ENCODE measurements at places on chromosomes 2 and 18.

DNA sequence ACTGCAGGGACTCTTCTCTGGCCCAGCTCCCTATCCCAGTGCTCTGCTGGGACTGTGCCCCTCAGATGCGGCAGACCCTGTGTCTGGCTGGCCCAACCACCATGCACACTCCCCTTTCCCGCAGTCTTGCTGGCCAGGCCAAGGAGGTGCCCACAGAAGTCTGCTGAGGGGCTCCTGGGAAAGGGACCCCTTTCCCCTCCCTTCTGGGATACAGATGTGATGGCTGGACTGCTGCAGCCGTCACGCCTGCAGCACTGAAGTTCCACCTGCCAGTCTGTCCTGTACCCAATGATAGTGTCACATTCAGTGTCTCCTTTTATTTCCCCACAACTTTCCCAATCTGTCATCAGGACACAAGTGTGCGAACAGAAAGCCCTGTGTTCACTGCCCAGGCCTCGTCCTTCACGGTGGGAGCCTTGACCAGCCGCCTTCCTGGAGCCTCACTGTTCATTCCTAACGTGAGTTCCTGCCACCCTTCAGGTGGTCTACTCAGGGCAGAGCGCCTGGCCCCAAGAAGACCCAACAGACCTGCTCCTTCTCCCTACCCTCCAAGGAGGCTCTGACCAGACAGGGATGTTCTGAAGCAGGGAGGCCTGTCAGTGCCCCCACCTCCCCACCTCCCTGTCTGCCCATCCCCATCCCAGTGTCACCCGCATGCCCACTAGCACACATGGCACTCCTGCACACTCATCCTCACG is 47.1 kb downstream of the ANKMY1 start:
- DNase-seq, result no peak

GRCh38 chr2:118380915-118381653 is 292.8 kb downstream of the INSIG2 start:
- no peak for DNase-seq

DNA sequence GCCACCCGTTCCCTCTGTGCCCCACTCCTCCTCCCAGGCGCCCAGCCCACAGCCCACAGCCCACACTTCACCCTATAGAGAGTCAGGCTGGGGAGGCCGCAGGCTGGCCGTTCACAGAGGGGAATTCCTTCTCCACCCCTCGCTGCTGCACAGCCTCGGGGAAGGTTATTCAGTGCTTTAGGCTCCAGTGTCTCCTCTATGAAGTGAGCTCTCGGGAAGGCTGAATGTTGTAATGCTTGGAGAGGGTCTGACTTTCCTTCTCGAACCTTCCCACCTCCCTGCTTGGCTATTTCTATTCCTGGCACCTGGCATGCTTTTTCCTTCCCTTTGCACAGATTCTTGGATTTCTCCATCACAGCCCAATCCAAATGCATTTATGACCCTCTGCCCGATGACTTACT is 62.5 kb upstream of the SMAD7 start:
- DNase-seq, result no peak

- no peak for DNase-seq
These were observed 616 bp upstream of the SP5 start for GRCh38 chr2:170714381-170715061.

DNA sequence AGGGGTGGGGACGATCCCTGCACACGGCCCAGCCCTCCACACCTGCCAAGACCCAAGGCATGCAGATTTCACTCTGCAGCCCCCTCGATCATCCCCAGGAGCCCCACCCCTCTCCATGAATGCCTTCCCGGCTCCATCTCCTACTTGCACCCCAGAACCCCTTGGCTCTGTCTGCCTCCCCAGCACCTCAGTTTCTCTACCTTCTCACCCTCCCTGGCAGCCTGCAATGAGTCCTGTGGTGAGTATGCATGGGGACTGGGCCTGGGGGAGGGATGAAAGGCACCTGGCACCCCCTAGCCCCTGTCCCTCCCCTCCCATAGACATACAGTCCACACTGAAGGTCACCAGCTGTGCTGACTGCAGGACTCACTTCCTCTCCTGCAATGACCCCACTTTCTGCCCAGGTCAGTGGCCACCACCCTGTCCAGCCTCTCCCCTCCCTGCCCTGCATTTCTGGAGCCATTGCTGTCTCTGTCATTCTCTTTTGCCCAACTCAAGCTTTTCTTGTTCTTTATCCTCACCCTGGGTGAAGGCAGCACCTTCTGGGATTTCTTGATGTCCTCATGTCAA is 1.0 kb downstream of the TEX51 start:
- no peak for DNase-seq

- no peak for DNase-seq
These were observed 110.0 kb downstream of the MYCN start for GRCh38 chr2:16050261-16050907.

- no peak for DNase-seq
These were observed 29.7 kb downstream of the CNDP1 start for GRCh38 chr18:74563999-74564398.

GRCh38 chr18:49752095-49752457 is 61.3 kb downstream of the ACAA2 start:
- no peak for DNase-seq

DNA sequence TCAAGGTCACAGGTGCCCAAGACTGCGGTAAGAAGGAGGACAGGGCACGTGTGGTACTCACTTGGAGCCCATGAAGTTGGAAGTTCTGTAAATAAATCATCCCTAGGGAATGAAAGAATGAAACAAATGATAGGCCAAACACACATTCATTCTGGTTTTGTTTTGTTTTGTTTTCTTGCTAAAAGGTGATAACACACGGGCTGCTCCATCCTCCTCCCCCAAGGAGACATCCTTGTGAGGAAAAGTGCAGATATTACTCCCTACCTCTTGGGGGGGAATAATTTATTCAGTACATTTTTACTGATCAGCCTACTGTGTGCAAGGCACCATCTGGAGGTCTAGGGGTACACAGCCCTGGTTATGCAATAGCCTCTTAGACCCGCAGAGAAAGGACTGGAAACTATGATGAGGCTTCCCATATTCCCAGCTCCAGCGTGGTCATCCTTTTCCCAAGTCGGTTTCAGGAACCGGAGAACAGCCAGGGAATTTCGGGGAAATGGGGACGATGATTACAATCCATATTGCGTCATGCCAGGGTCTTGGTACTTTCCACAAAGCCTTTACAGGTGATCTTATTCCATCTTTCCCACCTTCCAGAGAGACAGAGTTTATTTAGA is 6.3 kb downstream of the RAX start:
- no peak for DNase-seq

GRCh38 chr2:24123922-24124580 is 782 bp downstream of the FAM228B start:
- peak; percentile 19 for DNase-seq

GRCh38 chr2:219886615-219887014 is 259.2 kb downstream of the SLC4A3 start:
- no peak for DNase-seq

- no peak for DNase-seq
These were observed 979.4 kb downstream of the TSN start for GRCh38 chr2:122734766-122735424.

GRCh38 chr2:22355816-22356433 is 1029.1 kb upstream of the KLHL29 start:
- DNase-seq, result peak; percentile 7

- DNase-seq, result no peak
These were observed 47.0 kb upstream of the SEMA4C start for GRCh38 chr2:96916646-96917543.

DNA sequence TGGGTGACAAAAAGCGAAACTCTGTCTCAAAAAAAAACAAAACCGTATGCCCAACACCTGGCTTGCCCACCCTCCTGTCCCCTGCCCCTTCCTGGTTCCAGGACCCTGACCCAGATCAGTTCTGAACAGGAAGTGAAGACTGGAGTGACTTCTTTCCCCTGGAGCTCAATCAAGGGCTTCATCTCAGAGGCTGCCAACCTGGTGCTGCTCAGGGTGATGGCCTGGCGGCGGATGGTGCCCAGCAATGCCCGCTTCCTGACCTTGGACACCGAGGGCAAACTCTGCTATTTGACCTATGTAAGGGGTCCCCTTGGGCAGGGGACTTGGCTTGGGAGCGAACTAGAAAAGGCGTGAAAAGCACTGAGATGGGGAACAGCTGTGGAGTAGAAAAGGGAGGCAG is 5.9 kb downstream of the CATIP start:
- no peak for DNase-seq

DNA sequence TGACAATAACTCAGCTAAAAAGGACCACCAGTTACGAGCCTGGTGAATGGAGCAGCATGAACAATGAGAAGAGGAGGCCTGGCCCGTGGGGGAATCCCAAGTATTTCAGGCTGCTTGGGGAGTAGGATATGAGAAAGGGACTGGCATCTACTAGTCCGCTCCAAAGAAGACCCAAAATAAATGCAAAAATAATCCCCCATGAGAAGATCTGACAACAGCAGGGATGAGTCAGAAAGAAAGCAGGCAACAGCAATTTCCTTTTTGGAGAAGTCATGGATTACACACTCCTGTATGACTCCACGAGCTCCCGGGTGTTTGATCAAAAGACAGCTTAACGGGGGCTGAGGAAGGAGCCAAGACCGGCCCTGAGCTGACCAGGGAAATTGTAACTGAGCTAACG is 111.4 kb downstream of the SOX11 start:
- DNase-seq, result no peak

GRCh38 chr2:27353762-27354596 is 2.6 kb downstream of the GTF3C2 start:
- DNase-seq, result no peak

GRCh38 chr2:111252436-111252835 is 131.7 kb downstream of the BCL2L11 start:
- DNase-seq, result no peak

DNA sequence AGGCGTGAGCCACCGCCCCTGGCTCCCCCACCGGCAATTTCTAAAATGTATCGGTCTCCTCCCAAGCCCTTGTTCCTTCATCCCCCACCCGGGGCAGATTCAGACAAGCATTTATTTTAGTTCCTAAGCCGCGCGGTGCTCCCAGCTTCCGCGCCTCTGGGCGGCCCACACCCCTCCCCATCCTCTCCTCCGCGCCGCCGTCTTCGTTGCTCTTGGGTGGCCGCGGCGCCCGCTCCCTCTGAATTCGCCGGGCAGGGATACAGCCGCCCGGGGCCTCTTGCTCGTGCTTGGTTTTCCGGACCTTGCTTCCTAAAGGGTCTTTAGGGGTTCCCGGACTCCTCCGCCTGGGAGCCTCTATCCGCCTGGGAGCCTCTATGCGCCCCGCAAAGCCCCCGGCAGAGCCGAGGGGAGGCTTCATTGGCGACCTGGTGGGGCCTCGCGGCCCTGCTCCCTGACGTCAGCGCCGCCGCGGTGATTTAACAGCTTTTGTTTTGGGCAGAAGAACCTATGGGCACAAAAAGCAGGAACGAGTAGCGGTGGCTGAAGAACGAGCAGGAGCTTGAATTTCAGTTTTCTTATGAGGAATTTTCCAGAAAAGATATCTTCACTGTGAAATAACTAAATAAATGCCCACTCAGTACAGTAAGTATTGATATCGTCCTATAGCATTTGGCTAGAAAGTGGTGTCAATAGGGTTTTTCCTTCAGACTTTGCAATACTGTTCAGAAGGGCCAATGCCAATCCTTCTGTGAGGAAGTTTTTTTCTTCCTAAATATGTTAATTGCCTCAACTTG is 37.3 kb downstream of the PRKRA start:
- peak; percentile 82 for DNase-seq

GRCh38 chr2:71224935-71225334 is 2.0 kb downstream of the PAIP2B start:
- no peak for DNase-seq

- DNase-seq, result no peak
These were observed 18.3 kb upstream of the POLE4 start for GRCh38 chr2:74939919-74940812.

- DNase-seq, result no peak
These were observed 993 bp downstream of the RBMS1 start for GRCh38 chr2:160492401-160493226.

DNA sequence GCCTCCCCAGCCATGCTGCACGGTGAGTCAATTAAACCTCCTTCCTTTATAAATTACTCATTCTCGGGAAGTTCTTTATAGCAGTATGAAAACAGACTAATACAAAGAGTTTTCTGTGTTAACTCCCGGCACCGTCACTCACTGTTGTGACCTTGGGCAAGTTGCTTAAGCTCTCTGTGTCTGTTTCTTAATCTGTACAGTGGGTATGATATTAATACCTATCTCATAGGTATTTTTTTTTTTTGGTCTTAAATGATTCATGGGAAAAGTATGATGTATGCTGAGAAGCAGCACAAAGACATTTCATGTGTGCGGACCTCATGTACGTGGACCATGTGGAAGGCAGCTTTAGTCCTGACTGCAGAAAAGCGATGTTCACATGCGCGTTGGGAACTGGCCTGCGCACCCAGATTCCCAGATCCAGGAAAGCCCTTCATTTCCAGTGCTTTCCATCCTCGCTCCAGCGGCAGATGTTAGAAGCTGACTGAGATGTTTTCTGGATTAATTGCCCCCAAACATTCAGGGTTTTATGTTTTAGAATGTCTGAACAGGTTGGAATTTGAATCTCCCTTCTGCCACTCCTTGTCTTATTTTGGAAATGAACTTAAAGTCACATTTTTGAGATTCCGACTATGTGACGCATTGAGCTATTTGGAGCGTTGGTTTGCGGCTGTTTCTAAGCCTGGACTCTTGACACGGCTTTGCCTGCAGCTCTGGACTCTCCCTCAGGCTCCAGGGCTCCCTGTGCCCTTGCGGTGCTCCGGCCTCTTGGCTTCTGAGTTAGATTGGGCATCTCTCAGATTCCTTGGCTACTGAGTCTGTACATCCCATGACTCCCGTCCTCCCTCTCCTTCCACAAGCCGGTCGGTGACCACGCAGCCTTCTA is 61.4 kb downstream of the SLC4A3 start:
- DNase-seq, result no peak
